Activated CD4-positive, alpha-beta T cell treated with anti-CD3 and anti-CD28 coated beads, Interleukin-2, amount 10 ng/mL, durations not matched to agents 7 days and 5 days (primary cell): ENCODE measurements at places on chromosomes 1 and 21. TPM values are rescaled to one million over a fixed set of nuclear protein-coding genes. Genes with fewer than 3 reads are reported as not detected.
A peak's percentile ranks its signal among the peaks of the same experiment; 100 is the strongest.

- DNase-seq, result peak; percentile 18
- H3K36me3 ChIP-seq, result peaks cover 56% of the 10 kb centered on the region
- peaks cover 47% of the 10 kb centered on the region for H3K4me1 ChIP-seq
- H3K27me3 ChIP-seq, result no peaks in the 10 kb centered on the region
- H3K4me3 ChIP-seq, result no peak overlapping the region
Observed at GRCh38 chr1:39230261-39231190, 26.0 kb downstream of the MACF1 start.

GRCh38 chr1:210866532-210866931 lies 267.4 kb downstream of the KCNH1 start:
- H3K36me3 ChIP-seq, result no peaks in the 10 kb centered on the region
- no peaks in the 10 kb centered on the region for H3K4me1 ChIP-seq
- H3K27me3 ChIP-seq, result no peaks in the 10 kb centered on the region

- H3K4me1 ChIP-seq, result peaks cover 15% of the 10 kb centered on the region
- no peak overlapping the region for H3K27ac ChIP-seq
- DNase-seq, result no peak
- no peaks in the 10 kb centered on the region for H3K36me3 ChIP-seq
- no peaks in the 10 kb centered on the region for H3K27me3 ChIP-seq
Observed at GRCh38 chr1:211628417-211628816, 47.0 kb downstream of the NEK2 start.

GRCh38 chr1:204431310-204432184 lies 19.9 kb upstream of the PPP1R15B start:
- peak; percentile 83 for DNase-seq

DNA sequence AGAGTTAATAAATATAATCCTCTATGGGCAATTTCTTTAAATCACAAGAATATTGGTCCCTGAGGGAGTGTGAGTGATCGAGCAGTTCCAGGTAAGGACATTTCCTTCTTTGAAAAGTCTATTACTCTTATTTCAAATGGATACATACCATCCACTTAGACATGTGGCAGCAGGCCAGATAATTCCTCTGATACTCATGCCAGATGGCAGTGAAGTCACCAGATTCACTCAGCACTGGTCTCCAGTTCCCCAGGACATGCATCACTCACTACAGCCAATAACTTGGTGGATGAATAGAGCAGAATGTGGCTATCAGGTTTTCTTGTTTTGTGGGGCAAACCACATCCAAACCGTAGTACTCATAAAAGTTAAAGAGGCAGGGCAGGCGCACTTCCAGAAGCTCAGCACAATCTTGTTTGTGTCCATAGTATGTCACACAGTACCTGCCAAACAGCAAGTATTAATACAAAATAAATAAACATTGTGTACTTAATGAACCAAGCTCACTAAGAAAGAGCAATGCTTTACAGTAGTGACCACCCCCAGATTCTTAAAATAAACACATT lies 74.2 kb upstream of the CD53 start:
- H3K27ac ChIP-seq, result no peak overlapping the region
- H3K27me3 ChIP-seq, result no peaks in the 10 kb centered on the region
- peaks cover 2% of the 10 kb centered on the region for H3K36me3 ChIP-seq
- no peak overlapping the region for H3K4me3 ChIP-seq
- H3K4me1 ChIP-seq, result no peaks in the 10 kb centered on the region

- peaks cover 13% of the 10 kb centered on the region for H3K27me3 ChIP-seq
- DNase-seq, result no peak
- H3K36me3 ChIP-seq, result no peaks in the 10 kb centered on the region
Observed at GRCh38 chr1:39104158-39105060, 78.3 kb downstream of the NDUFS5 start.

DNA sequence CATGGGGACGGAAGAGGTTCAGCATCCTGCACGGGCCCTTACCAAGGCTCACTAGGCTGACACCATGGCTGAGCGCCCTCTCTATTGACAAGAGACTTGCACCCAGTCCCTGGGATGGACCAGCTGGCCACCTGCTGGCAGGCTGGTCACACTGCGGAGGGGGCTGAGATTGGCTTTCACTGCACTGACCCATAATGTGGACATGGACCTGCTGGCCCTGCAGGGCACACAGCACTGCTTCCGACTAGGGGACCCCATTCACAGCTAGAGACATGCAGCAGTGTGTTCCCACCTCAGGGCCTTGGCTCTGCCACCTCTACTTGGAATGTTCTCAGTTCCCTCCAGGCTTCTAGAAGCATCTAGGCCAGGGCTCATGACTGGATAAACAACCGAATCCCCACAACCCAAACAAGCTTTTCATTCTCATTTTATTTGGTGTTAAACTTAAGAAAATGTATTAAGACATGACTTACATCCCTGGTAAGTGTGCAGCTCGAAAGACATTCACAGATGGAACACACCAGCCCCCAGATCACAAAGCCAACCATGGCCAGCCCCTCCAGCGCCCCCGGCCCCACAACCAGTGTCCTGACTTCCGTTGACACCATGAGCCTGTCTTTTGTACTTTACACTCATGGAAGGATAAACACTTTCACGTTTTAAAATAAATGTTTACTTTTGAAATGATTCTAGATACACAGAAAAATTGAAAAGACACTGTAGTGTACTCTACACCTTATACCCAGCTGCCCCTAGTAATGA lies 9.3 kb upstream of the SRARP start:
- no peak overlapping the region for H3K27ac ChIP-seq
- no peaks in the 10 kb centered on the region for H3K27me3 ChIP-seq
- H3K36me3 ChIP-seq, result no peaks in the 10 kb centered on the region
- no peaks in the 10 kb centered on the region for H3K4me1 ChIP-seq
- DNase-seq, result peak; percentile 37

DNA sequence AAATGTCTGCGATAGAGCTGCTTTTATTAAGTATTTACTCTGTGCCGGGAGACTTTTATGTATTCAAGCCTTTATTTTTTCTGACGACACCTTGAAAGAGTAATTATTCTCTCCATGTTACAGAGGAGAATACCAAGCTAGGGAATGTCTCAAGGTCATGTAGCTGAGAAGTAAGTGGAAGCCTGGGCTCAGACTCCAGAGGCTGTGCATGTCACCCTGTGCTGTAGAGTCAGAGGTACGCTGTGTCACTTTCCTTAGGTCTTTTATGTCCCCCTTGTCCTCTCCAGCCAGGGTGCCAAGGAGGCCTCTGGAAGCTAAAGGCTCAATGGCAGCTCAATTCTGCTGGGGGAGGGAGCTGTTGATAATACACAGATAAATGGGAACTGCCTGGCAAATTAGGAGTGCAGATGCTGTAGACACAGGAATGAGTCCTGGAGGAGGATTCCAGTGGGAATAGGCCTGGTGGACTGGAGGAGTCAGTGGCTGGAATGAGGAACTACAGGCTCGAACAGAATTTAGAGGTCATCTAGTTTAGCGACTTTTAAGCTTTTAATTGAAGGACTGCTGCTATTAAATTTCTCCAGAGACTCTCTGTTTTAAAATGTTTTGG lies 9.3 kb upstream of the IL19 start:
- no peak overlapping the region for H3K27ac ChIP-seq
- DNase-seq, result no peak
- peaks cover 21% of the 10 kb centered on the region for H3K27me3 ChIP-seq
- peaks cover 28% of the 10 kb centered on the region for H3K4me1 ChIP-seq
- no peak overlapping the region for H3K4me3 ChIP-seq
- peaks cover 8% of the 10 kb centered on the region for H3K36me3 ChIP-seq

DNA sequence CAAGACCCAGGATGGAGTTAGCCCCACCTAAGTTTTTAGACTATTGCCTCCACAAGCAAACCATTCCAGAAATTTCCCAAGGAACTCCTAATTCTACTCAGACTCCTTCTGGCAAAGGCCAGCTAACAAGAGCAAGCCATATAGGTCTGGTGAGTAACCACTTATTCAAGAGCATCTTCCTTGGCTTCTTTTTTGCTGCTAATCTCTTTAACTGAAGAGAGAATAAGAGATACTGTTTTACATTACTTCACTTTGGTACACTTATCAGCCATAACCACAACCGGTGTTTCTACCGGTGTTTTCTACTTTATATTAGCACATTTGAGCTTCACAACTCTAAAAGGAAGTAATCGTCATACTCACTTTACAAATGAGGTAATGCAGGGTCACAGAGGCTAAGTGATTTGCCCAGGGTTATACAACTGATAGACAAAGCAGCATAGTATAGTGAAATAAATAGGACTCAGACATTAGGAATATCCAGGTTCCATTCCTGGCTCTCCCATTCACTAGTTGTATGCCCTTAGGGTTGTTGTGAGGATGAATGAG lies 1.7 kb upstream of the EPS15 start:
- no peaks in the 10 kb centered on the region for H3K27me3 ChIP-seq
- no peak overlapping the region for H3K4me3 ChIP-seq
- H3K27ac ChIP-seq, result peak overlapping the region; percentile 20
- peaks cover 4% of the 10 kb centered on the region for H3K36me3 ChIP-seq
- peak; percentile 16 for DNase-seq

- no peak overlapping the region for H3K4me3 ChIP-seq
- no peak overlapping the region for H3K27ac ChIP-seq
- no peaks in the 10 kb centered on the region for H3K27me3 ChIP-seq
Observed at GRCh38 chr1:186429017-186429416, 31.9 kb downstream of the PDC start.

DNA sequence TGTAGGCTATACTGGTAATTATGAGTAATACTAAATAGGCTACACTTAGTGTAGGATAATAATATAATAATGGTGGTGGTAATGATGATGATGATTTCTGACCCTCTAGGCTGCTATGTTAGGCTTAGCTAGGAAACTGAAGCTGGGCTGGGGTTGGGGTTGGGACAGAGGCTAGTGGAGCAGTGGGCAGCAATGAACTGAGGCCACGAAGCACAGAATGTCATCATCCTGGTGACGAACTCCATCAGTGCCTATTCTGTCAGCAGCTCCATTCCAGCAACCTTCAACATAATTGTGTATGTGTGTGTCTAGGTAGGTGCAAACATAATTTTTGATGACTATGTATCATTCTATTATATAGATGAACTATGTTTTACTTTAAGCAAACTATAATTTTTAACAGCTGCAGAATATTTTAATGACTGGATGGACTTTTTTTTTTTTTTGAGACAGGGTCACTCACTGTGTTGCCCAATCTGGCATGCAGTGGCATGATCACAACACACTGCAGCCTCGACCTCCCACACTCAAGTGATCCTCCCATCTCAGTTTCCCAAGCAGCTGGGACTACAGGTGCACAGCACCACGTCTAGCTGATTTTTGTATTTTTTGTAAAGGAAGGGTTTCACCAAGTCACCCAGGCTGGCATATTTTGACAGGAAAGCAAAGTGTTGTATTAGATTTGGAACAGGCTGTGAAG lies 12.9 kb upstream of the CLIC4 start:
- H3K4me3 ChIP-seq, result no peak overlapping the region
- DNase-seq, result no peak
- no peak overlapping the region for H3K27ac ChIP-seq
- peaks cover 15% of the 10 kb centered on the region for H3K4me1 ChIP-seq

GRCh38 chr1:89946532-89946931 lies 48.4 kb upstream of the ZNF326 start:
- no peak overlapping the region for H3K27ac ChIP-seq
- H3K4me3 ChIP-seq, result no peak overlapping the region
- DNase-seq, result no peak
- H3K4me1 ChIP-seq, result no peaks in the 10 kb centered on the region
- H3K27me3 ChIP-seq, result no peaks in the 10 kb centered on the region
- H3K36me3 ChIP-seq, result peaks cover 3% of the 10 kb centered on the region

- H3K4me3 ChIP-seq, result peak overlapping the region; percentile 60
- no peaks in the 10 kb centered on the region for H3K36me3 ChIP-seq
- DNase-seq, result peak; percentile 73
- H3K27me3 ChIP-seq, result peaks cover 2% of the 10 kb centered on the region
- peaks cover 27% of the 10 kb centered on the region for H3K4me1 ChIP-seq
- peak overlapping the region; percentile 85 for H3K27ac ChIP-seq
Observed at GRCh38 chr1:244074559-244075171, 23.6 kb downstream of the ZBTB18 start.

DNA sequence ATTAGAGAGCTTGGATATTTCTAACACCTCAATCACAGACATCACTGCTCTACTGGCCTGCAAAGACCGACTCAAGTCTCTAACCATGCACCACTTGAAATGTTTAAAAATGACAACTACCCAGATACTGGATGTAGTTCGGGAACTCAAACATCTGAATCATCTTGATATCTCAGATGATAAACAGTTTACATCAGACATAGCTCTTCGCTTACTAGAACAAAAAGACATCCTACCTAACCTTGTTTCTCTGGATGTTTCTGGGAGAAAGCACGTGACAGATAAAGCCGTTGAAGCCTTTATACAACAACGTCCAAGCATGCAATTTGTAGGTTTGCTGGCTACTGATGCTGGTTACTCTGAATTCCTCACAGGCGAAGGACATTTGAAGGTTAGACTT lies 45.1 kb downstream of the ZYG11B start:
- no peak overlapping the region for H3K4me3 ChIP-seq
- H3K4me1 ChIP-seq, result peaks cover 10% of the 10 kb centered on the region
- DNase-seq, result no peak
- no peaks in the 10 kb centered on the region for H3K27me3 ChIP-seq
- H3K27ac ChIP-seq, result no peak overlapping the region
- peaks cover 23% of the 10 kb centered on the region for H3K36me3 ChIP-seq

- H3K27ac ChIP-seq, result no peak overlapping the region
- no peaks in the 10 kb centered on the region for H3K27me3 ChIP-seq
- no peak overlapping the region for H3K4me3 ChIP-seq
- H3K36me3 ChIP-seq, result peaks cover 32% of the 10 kb centered on the region
- peaks cover 59% of the 10 kb centered on the region for H3K4me1 ChIP-seq
Observed at GRCh38 chr1:13753636-13754402, 53.8 kb downstream of the PRDM2 start.

DNA sequence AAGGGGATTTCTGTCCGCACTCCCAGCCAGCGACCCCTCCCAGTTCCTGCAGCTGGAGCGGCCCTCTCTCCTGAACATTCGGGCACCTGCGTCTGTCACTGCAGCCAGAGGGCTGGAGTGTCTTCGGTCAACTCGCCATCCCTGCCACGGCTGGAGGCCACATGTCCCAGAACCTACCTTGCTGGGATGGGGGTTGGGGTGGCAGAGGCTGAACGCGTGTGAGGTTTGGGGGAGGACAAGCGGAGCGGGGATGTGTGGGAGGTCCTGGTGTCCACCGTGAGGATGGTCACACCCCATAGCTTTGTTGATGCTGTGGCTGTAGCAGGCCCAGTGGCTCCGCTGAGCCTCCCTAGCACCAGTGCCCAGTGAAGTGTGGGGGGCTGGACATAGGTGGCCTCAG lies 14.8 kb upstream of the C1orf174 start:
- DNase-seq, result no peak
- no peak overlapping the region for H3K27ac ChIP-seq
- H3K36me3 ChIP-seq, result no peaks in the 10 kb centered on the region

GRCh38 chr1:160605792-160606479 lies 26.6 kb upstream of the CD84 start:
- H3K27me3 ChIP-seq, result no peaks in the 10 kb centered on the region
- H3K27ac ChIP-seq, result peak overlapping the region; percentile 12
- no peak for DNase-seq
- no peak overlapping the region for H3K4me3 ChIP-seq

GRCh38 chr1:235843461-235843961 lies 23.2 kb downstream of the LYST start:
- peaks cover 47% of the 10 kb centered on the region for H3K4me1 ChIP-seq

GRCh38 chr1:179632868-179633267 lies 41.2 kb downstream of the TDRD5 start:
- no peak for DNase-seq
- no peaks in the 10 kb centered on the region for H3K27me3 ChIP-seq
- no peak overlapping the region for H3K4me3 ChIP-seq
- no peak overlapping the region for H3K27ac ChIP-seq

The DMBX1 gene
- total RNA-seq, result 0.10 TPM

The SLAMF7 gene
- total RNA-seq, result 13.4 TPM

The GUCA2A gene
- total RNA-seq, result not detected

The GPR25 gene
- total RNA-seq, result not detected

The LCE2B gene
- total RNA-seq, result not detected

The REN gene
- total RNA-seq, result not detected

The ACOT11 gene
- total RNA-seq, result 1.9 TPM

The CBR3 gene
- total RNA-seq, result 24.4 TPM
